Stimulated activated naive CD4-positive, alpha-beta T cell (primary cell): ENCODE measurements at places on chromosomes 1 and 21.

DNA sequence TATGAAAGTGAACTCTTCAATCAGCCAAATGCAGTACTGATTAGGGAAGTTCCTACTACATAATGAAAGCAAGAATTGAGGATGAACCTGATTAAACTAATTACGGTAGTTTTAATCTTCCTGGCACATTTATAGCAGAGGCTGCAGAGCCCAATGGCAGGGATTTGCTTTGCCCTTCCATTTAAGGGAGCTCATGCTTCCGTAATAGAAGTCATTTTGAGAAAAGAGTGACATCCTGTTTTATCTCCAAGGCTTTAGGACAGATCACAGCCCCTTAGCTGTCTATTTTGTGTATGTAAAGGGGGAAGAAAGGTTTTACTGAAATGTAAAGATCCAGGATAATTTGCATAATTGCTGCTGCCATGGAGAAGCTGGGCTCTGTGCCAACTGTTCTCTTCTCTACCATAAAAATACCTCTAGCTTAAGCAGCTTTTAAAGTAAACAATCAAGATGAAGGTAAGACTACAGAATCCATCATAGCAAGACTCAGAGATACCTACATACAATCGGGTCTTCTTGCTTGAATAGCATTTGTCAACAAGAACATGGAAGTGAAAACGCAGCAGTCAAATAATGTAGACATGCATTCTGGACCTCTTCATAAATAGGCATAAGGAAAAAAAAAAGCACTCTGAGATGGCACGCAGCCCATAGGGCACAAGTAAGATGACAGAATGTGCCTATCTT lies 62.5 kb downstream of the ASH1L start:
- DNase-seq, result no peak

GRCh38 chr1:175494011-175494554 lies 249.3 kb downstream of the TNR start:
- no peak for DNase-seq

DNA sequence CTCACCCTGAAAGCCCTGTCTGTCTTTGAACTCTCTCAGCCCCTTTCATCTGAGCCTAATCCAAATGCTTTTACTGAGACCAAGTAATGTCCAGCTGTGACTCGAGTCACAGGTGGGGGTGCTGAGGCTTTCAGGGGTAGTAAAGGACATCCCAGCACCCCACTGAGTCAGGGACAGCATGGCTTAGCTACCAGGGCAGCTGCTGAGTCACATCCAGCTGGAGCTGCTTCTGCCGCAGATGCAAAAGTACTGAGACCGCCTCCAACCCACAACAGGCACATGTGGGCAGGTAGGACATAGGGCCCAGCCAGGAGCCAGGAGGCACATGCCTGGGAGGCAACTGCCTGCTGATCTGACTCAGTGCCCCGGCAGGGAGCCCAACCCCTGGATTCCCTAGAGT lies 6.7 kb upstream of the VSIG8 start:
- no peak for DNase-seq

GRCh38 chr1:219460896-219461815 lies 151.7 kb downstream of the ZC3H11B start:
- DNase-seq, result no peak

- DNase-seq, result no peak
These were observed 199.5 kb downstream of the ADGRL2 start for GRCh38 chr1:82000221-82000620.
